ENCODE measurements at places on chromosomes 6 and 20.

GRCh38 chr6:157831424-157832249 lies 8.6 kb downstream of the SNX9 start:
- DNase-seq: no peak

DNA sequence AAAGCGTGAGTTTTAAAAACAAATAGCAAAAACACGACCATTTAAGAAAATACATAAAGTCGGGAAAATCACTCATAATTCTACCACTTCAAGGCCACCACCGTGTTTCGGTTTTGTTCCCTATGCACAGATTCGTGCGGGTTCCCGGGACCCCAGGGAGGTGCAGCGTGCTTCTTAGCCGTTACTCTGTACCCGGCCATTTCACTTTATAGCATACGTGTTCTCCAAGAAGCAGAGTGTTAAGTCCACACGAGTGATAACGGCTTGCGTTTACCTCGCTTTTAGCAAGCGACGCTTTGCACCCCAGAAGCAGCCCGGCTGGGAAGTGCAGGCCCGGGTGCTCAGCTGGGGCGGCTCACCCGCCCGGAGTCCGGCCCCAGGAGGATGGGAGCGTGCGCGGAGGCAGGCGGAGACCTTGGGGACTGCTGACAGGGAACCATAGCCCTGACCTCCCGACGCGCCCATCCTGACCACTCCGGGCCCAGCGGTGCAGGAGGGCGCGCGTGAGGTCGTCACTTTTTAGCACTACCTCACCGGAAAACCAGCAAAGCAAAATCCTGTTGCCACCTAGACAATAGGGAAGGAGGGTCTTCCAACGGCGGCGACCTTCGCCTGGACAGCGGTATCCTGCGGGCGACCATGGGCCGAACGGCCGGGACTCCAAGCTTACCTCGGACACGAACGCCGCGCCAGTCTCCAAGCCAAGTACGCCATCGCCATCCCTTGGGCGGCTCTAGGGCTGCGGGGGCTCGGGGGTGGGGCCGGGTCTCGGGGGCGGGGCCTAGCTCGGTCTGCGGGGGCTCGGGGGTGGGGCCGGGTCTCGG lies at the start of gene ECI2:
Gene ECI2, minus strand, starts transcription at position 735 of the 824 bp plus-strand sequence. Its CDS starts 15 bp downstream, at position 720.
- peak; percentile 73 for DNase-seq

DNA sequence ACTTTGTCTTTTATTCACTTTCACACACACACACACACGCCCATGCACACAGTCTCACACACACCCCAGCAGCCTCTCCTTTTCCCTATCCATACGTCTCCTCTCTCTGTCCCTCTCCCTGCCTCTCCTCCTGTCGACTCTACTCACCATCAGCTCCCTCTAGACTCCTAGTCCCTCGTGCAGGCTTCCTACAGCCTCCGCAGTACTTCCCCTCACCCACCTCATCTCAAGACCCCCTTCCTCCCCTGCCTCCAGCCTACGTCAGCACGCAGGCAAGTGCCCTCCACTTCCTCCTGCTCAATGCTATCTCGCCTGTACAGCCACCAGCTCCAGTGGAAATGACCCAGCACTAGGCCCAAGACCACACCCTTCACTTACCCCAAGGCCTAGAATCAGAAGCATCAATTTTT lies 820 bp upstream of the TREML2 start:
- DNase-seq: no peak

DNA sequence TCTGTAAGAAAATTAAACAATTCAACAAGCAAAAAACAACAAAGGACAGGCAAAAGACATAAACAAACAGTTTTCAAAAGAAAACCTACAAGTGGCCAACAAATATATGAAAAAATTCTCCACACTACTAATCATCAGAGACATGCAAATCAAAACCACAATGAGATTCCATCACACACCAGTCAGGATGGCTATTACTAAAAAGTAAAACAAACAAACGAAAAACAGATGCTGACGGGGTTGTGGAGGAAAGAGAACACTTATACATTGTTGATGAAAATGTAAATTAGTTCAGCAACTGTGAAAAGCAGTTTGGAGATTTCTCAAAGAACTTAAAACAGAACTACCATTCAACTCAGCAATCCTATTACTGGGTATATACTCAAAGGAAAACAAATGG lies 537.6 kb downstream of the HDGFL1 start:
- DNase-seq: no peak

DNA sequence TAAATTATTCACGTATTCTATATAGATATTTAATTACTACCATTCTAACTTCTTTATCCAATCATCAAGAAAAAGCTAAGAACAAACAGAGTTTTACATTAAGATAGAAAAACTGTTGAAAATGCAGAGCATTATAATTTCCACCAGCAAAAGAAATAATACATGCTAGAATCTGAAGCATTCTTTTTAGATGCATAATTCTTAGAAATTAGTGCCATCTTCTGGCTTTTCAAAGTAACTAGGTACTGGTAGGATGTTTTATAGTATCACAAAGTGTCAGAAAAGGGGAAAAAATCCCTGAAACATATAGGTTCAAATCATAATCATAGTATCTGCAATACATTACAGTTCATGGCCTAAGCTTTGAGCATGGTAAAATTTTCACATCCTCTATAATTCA lies 178.9 kb downstream of the PHF3 start:
- DNase-seq: no peak

DNA sequence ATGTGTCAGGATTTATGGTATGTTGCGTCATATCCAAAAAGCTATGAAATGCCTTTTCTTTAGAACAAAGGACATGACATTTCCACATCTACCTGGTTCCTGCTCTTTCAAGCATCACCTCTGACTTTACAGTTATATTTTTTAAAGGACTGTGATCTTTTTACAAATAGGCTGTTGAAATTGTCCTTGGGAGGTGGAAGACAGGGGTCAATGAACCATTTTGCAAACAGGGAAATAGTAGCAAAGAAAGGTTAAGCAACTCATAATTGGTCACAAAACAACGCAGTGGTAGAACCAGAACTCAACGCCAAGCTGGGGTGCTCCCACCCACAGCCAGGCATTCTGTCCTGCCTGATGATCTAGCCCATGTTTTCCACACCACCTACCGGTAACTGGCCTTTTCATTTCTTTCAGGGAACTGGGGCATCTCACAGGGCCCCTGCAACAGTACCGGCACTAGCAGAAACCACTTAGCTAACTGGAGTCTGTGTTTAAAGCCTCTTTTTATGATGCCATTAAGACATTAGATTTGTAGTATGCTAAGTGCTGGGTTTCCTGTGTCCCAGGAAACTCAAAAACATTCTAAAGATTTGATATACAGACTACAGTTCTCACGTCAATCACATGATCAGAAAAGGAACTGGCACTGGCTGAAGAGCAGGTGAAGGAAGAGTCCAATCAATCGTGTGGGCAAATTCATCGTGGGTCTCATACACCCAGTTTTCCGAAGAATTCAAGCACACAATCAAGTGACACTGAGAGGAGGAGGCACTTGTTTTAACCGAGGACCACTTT lies 13.9 kb downstream of the ZNF217 start:
- DNase-seq: peak; percentile 47

DNA sequence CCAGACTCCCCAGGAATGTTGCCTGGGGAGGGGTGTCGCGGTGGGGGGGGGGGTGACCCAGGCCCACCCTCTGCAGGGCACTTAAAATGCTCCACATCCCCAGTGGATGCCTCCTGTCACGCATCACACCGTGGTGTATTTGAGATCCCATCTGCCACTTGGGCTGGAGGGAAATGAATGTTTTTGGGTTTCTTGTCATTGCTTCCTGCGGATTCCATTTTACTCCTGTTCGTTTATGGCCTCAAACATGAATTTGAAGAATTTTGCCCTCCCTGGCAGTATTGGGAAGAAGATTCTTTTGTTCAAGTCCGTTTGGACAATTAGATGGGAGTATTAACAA lies 544 bp upstream of the KHDC1 start:
- DNase-seq: no peak

GRCh38 chr6:84332139-84333034 lies 104.9 kb upstream of the CEP162 start:
- no peak for DNase-seq

DNA sequence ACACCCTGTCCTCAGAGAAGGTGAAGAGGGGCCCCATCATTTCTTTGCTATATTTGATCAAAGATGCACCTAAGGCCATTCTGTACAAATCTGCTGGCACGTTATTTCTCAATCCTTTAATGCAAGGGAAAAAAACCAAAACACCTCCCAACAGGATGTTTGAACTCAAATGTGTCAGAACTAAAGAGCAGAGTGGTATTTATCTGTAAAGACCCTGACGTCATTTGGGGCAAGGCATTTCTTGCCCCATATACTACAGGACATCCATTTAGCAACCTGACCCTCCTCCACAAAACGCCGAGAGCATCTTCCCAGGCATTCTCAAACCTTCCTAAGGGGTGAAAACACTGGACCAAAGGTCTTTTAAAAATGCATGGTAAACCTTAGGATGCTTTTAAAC lies 50.8 kb downstream of the ZMYND8 start:
- no peak for DNase-seq

DNA sequence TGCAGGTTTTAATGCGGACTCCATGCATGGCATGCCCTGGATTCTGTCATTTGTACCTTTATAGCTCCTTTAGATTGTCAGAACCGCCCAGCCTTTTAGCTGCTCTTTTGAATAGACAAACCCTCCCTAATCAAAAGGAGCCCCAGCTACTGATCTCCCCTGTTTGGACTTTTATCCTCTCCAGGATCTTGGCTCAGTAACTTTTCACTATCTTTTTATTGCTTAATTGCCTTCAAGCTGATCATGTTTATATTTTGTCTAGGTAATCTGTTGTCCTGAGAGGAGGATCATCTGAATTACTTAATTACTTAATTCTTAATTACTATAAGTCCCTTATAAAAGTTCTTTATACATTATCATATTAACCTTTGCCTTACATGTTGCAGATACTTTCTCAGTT lies 93.2 kb downstream of the HIVEP1 start:
- no peak for DNase-seq

DNA sequence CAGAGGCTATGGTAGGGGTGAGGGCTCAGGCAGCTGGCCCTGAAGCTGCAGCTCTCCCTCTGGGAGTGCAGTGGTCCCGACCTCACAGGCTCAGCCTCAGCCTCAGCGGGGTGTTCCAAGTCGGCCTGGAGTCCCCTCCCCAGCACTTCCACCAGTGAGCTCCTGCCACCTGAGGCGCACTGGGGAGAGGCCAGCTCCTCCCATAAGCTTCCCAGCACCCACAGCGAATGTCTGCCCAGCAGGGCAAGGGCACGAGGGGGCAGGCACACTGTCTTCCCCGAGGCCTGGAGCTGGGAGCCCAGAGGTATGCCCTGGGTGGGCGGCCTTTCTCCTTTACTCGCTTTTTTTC lies 53.2 kb upstream of the SLCO4A1 start:
- no peak for DNase-seq

- DNase-seq: no peak
Measured at GRCh38 chr20:47956268-47956995, 171.2 kb upstream of the SULF2 start.

DNA sequence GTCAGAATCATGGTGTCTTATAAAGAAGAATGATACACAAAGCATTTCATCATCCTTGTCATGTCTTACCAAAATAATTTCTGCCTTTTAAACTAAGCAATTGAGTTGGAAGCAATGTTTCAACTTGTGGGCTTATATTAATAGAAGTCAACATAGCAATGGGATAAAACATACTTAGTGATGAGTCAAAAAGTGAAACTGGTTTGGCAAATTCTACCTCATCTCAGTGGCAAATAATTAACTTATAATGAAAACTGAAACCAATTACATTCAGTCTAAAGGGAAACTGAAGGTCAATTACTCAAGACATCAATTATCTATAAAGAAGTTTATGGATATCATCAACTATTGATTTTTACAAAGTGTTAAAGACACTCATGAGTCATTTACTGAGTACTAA lies 463.8 kb downstream of the BMP2 start:
- no peak for DNase-seq

DNA sequence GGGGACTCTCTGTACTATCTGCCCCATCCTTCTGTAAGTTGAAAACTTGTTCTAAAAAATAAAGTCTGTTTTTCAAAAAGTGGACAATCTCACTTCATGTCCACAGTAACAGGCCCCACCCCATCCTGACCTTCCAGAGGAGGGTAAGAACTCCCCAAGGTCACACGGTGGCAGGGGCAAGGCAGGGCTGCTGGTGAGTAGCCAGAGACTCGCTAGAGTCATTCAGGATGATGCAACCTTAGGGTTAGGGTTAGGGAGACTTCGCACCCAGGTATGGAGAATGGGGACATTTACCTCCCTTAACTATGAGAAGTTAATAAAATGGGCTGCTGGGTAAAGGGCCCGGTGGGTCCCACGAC lies 15.4 kb downstream of the PEDS1 start:
- DNase-seq: no peak

- no peak for DNase-seq
Measured at GRCh38 chr20:5410470-5410869, 93.7 kb upstream of the PROKR2 start.

DNA sequence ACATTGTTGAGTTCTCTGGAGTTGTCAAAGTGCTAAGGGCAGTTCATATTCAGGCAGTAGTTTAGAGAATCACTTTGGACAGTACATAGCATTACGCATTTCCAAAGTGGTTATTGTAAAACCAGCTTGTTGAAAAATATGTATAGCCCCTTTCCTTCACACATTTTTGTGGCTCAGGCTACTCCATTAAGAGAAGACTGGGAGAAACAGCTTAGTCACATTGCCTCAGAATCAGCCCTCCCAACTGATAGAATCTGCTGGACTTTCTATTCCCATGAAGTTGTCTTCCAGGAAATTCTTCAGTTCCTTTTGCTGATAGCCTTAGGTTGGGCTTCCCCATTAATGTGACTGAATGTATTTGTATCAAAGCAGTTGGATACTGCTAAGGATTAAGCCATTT lies 39.5 kb upstream of the HDGFL1 start:
- no peak for DNase-seq

DNA sequence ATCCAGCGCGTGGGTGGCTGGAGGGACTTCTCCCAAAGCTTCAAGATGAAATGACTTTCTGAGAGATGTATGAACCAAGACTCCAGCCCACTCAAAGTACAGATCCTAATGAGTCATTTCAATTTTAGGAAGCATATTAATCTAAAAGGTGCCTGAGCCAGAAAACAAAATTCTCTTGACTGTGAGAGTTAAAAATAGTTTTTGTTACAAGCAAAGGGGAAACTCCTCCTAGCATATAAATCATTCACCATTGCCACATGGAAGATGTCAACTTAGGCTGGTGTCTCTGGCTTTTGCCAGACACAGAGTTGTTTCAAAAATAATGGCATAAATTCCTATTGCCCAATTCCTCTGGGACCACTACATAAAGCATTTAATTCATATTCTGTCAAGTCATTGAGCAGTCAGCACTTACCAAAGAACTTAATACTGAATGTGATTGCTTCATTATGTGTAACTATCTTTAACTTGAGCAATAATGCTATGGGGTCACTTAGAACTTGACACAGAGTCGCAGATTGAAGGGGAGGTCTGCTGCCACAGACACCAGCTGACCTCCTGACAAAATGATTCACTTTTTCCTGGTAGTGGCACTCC lies 280.6 kb downstream of the SLC35F1 start:
- no peak for DNase-seq

DNA sequence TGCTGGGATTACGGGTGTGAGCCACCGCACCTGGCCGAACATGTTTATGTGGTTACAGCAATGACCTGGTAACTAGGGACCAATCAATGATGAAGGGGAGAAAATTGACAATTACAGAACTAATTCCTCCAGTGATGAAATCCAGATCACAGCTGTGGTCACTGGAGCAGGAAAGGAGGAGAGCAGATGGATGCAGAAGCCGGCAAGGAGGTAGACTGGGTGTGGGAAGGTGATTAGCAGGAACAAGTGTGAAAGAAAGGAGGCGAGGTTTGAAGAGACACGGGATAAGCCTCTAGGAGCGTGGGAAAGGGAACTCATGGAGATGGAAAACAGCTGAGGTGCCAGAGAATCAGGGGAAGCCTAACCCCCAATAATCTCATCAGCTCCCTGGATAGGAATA lies 17.2 kb upstream of the SPAG4 start:
- no peak for DNase-seq

Data from NAMALWA (cell line).